ENCODE measurements at places on chromosomes 6 and 20.

DNA sequence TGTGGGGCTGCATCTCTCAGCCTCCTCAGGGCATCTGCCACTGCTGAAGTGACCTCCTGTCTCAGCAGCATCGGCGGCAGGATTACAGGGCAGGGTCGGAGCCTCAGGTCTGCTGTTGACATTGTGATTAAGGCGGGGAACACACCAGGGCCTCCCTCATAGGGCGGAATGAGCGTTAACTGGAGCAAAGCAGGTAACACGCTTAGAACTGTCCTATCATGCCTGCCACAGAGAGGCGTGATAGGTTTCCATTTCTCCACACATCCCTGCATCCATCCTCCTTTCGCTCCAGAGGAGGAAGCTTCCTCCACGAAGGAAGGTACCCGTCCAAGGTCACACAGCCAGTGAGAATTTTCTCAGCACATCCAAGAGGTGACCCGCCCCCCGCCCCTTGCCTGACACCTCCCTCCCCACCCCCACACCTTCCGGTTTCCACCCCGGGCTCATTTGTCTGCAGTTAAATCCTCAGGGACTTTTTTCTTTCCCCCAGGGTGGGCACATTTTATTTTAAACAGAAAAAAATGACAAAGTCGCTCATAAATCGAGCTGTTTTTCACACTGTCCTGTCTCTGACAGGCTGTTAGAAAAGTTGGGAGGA, 200.8 kb downstream of the TFAP2C start:
- no peak for DNase-seq

DNA sequence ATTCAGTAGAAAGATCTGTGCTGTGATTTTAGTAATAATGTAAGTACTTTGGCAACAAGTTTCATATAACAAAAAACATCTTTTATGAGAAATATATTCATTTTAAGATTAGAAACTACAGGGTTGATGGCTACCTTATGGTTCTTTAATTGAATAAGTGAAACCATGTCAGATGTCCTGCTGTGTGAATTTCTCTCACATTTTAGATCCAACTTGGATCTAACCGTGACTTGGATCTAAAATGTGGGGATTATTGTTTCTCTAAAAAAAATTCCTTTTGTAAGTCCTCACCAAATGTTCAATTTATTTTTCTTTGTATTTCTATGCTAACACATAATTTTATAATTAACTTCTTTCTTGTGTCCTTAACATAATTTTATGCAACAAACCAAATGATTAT, 30.4 kb downstream of the ZC2HC1B start:
- DNase-seq, result no peak

DNA sequence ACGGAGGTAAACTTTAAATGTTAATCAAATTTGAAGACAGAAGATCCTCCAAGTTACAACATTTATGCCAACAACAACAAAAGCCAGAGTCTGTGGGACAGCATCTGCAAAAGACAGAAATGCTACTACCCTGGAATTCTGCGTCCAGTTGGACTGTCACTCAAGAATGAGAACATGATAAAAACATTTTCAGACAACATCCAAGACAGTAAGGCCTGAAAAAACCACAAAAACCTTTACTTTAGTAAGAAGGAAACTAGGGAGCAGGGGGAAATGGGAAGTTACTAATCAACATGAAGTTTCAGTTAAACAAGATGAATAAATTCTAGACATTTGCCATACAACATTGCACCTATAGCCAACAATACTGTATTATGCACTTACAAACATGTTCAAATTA, 77.6 kb downstream of the MLIP start:
- no peak for DNase-seq

DNA sequence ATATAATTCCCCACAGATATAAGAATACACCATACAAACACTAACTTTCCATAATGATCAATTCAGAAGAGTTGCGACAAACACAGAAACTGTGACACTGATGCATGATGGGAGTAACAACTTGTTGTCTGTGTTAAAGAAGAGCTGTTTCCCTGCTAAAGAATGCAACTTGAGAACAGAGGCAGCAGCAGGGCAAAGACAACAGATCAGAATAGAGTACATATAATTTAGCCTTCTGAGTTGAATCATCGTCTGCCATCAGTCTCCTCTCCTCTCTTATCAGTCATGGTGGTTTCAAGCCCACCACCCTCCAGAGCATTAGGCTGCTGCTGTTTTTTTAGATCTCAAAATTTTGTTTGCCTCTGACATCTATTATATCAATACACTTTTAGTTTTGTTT, 280.4 kb downstream of the UBE3D start:
- DNase-seq, result no peak

- DNase-seq, result no peak
Measured at GRCh38 chr6:158772851-158773371, 46.3 kb downstream of the EZR start.

DNA sequence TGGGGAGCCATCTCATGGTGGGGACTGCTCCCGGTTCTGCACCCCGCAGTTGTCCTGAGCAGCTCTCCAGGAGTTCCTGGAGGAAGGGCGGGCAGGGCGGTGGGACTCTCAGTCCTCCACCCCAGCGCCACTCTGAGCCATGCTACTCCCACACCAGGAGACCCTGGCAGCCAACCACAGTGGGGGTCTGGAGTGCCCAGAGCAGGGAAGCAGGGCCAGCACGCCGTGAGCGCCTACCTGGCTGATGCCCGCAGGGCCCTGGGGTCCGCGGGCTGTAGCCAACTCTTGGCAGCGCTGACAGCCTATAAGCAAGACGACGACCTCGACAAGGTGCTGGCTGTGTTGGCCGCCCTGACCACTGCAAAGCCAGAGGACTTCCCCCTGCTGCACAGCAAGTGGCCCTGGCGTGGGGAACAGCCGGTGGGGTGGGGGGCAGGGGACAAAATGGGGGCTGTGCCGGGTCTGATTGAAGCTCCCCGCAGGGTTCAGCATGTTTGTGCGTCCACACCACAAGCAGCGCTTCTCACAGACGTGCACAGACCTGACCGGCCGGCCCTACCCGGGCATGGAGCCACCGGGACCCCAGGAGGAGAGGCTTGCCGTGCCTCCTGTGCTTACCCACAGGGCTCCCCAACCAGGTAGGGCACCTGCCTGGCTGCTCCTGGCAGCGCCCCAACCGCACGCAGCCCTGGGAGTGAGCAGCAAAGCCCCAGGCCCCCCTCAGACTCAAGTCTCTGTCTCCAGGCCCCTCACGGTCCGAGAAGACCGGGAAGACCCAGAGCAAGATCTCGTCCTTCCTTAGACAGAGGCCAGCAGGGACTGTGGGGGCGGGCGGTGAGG, 1.6 kb upstream of the TNFRSF6B start:
- no peak for DNase-seq

- DNase-seq, result no peak
Measured at GRCh38 chr20:12827816-12828385, 180.9 kb upstream of the SPTLC3 start.

- peak; percentile 80 for DNase-seq
Measured at GRCh38 chr6:130223508-130223907, 757 bp upstream of the SAMD3 start.

DNA sequence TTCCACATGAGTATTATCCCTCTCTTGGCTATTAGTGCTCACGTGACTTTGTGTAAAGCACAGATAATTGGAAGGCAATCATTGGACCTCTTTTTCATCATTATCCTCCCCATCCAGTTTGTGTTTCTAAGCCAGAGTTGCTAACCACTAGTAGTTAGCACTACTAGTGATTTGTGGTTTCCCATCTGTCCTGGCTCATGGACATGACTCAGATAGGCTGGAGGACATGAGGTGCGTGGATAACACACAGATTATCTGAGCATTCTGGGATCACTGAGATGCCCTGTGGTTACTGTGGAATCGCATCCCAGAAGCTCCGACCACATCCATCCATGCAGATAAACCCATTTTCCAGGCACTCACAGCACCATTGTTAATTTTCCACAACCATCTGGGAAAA, 123.8 kb upstream of the NAA20 start:
- DNase-seq, result no peak

DNA sequence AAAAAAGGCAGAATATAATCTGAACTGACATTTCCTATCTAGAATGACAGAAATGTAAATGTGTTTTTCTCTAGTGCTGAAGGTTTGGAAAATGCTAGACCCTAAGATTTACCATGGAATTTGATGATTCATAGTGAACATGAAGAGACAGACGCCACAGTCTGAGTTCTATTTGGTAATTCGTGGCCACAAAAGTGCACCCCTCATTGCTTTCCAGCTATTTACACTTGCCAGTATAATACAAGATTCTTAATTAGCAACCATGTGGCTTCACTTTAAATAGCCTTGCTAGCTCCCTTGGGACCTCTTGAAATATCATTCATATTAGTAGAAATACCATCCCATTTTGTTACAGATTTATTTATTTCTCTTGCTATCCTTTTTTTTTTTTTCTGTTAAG, 636.8 kb downstream of the PRKN start:
- no peak for DNase-seq

DNA sequence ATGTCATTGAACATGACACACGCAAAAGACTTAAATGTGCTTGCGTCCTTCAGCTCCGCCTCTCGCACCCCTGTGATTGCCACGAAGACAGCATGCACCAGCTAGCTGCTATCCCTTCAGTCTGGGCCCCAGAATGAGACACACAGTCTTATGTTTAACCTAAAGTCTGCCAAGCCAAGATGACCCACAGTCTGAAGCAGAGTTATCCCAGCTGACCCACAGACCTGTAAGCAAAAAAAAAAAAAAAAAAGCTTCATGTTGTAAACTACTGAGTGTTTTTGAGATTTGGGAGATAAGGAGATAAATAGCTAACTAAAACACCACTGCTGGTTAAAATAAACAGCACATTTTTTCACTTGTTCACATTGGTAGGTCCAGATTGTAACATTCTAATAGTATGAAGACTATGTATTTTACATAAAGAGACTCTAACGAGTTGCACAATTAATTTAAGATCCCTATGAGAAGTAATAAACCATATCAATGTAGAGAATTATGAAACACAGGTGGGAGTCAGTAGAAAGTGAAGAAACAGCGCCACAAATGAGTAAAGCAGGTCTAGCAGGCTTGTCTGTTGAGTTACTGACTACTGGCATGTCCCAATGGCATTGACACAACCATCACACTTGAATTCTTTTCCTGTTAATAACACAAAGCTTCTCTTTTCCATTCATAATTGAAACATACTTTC, 47.4 kb upstream of the CCDC28A start:
- no peak for DNase-seq

DNA sequence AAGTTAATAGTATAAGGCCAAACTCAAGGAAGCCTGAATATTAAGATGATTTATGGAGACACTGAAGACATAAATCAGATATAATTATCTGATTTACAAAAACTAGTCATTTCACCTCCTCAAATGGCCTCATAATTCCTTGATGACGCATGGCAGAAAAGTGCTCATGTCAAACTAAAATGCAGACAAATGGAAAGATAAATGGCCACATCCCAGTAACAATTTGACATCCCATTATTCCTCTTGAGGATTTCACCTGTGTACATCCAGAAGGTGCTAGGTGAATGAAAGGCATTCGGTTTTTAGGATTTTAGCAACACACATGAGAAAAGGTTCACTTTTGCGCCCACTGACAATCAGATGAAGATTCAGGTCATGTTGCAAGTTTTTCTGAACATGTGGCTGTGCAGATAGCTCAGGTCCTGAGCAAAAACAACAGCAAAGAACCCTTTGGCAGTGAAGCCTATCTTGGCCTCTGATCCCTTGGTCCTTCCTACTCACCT, 24.2 kb downstream of the SGK1 start:
- no peak for DNase-seq
